Sciatic nerve (tissue), 2 donors: ENCODE measurements at places on chromosomes 4 and X.

DNA sequence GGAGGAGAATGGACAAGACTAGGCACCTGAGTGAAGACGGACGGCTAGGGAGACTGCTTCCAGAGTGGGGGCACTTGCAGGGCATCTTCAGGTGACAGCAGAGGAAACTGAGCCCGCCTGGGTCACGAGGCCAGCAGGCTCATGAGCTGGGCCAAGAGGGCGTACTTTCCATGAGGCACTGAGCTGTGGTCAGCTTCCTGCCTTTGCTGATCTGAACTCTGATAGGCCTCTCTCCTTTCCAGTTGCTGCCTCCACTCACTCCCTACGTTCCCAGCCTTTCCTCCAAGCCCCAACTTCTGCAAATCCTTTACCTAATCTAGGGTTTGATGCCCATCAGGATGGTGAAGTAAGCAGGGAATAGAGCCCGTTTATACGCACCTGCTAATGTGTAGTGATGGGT, 1.4 kb upstream of the L1CAM start:
- DNase-seq, result no peak

DNA sequence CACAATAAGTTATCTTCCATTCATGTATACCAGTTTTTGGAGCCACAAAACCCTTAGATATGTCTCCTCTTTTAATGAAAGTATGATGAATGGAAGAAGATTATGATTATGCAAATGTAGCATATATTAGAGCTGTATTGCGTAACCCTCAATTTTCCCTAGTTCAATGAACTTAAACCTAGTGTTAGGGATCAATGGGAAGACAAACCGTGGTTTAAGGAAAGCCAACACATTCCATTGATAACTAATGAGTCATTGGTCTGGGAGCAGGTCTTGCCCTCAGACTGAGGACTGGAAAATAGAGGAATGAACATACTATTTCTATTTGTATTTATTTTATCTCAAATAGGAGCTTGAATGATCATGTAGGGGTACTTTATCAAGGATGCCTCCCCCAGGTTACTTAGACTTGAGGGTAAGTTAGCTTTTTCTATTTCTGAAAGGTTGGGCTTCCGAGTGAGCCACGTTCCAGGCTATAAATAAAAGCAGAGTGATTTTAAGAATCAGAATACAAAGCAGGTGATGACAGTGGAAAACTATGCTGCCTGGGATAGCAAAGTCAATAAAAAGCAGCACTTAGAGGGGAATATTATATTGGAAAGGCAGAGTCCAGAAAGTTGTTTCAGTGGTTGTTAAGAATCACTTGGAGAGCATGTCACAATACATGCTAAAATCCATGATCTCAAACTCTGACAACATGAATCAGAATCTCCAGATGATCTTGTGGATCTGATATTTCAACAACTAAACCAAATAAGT, 356.0 kb downstream of the ADAM29 start:
- DNase-seq, result no peak

GRCh38 chrX:68939868-68940267, 111.0 kb downstream of the EFNB1 start:
- DNase-seq, result no peak

GRCh38 chrX:57156397-57157049, 19.3 kb upstream of the SPIN2A start:
- DNase-seq, result no peak

DNA sequence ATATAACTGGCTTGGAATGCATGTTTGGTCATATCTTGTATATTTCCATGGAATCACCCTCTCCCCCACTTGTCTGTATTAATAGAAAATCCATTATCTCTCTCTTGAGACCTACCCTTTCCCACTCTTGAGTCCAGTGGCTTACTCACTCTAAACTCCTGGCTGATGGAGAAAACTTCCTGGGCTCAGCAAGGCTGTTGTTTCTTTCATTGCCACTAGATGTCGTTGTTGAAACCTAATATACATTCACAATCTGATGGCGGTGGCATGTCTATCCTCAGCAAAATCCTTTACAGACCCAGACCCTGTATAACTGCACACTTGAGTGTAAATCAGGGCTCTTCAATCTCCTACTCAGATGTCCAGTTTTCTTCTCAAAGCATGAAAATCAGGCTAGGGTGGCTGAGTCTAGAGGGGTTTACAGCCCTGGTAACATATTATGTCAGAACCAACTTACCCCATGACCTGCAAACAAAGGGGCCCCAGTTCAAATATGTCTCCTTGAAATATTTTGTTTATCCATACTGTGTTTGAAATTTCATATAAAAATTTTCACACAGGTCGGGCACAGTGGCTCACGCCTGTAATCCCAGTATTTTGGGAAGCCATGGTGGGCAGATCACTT, 70.0 kb upstream of the FAM241A start:
- DNase-seq, result no peak

GRCh38 chr4:17560065-17560673, 16.8 kb upstream of the LAP3 start:
- DNase-seq, result no peak

DNA sequence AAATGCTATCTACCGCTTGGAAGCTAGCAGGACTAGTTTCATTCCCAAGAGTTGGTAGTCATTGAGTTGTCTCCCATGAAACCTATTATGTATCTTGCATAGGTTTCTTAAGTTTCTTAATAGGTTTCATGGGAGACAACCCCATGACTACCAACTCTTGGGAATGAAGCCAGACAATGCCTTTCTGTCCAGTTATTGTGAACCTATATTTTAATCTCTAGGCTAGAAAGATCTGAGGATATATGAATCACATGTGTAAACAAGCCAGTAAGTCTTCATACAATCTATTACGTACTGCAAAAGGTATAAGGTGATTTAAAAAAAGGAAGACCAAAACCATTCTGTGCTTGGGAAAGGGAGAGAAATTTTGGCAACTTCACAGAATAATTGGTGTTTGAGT, 162.6 kb downstream of the INPP4B start:
- DNase-seq, result no peak

GRCh38 chr4:55561889-55562288, 15.2 kb upstream of the CLOCK start:
- DNase-seq, result no peak

- DNase-seq, result no peak
Observed at GRCh38 chr4:183240581-183241321, 79.3 kb downstream of the CLDN22 start.
